ENCODE measurements at places on chromosomes 16 and 17.

DNA sequence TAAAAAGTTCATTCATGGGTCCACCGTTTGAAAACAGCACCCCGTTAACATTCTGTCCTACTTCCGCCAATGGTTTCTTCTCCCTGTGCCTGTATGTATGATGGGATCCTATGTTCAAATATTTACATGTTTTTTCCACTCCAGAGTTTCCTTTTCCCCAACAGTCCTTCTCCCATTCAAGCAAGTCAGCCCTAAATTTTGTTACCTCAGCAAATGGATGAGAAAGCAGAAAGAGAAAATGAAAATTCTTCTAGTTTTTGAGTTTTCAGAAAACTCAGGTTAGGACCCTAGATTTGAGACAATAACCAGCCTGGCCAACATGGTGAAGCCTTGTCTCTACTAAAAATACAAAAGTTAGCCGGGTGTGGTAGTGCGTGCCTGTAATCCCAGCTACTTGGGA, 3.5 kb upstream of the ERN2 start:
- DNase-seq, result no peak

GRCh38 chr16:66949472-66949871, 11.6 kb upstream of the CES3 start:
- DNase-seq, result no peak

DNA sequence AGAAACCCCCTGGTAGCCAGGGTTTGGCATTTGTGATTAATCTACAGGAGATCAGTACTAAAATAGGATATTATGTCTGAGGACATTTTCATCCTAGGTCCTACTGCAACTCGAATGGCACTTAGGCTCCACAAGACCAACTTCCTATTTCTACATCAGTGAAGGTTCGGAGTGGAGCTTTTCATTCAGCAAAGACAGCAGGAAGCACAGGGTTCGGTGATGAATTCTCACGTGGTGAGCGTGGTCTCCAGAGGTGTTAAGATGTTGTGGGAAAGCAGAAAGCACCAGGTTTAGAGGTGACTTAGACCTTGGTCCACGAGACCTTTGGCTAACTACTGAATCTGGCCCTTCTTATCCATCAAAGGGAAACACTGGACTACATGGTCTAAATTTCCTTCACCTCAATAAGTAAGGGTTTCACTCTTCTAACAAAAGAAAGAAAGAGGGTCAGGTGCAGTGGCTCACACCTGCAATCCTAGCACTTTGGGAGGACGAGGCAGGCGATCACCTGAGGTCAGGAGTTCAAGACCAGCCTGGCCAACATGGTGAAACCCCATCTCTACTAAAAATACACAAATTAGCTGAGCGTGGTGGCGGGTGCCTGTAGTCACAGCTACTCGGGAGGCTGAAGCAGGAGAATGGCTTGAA, 13.9 kb upstream of the HELZ start:
- DNase-seq, result no peak

GRCh38 chr16:1094124-1094479, 1.9 kb downstream of the C1QTNF8 start:
- no peak for DNase-seq

- DNase-seq, result no peak
Observed at GRCh38 chr17:9105068-9105868, 84.0 kb downstream of the NTN1 start.

DNA sequence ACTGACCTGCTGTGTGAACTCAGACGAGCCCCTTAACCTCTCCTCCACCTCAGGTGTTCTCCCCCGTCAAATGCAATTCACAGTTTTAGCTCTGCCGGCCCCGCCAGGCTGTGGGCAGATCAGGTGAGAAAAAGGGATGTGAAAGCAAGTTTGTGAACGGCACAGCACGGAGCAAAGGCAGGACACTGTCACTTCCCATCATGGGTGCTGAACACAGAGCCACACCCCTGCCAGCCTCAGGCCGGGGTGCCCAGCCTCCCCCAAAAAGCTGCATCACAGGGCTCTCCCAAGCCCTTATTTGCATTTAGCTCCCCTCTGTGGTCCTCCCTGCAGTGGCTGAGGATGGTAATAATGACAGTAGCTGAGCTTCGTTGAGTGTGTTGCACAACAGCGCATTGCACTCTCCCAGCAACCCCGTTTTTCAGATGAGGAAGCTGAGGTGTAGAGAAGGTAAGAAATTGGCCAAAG, 88.8 kb upstream of the TNRC6C start:
- no peak for DNase-seq

- DNase-seq, result no peak
Observed at GRCh38 chr17:44348234-44348987, 3.3 kb downstream of the GRN start.

DNA sequence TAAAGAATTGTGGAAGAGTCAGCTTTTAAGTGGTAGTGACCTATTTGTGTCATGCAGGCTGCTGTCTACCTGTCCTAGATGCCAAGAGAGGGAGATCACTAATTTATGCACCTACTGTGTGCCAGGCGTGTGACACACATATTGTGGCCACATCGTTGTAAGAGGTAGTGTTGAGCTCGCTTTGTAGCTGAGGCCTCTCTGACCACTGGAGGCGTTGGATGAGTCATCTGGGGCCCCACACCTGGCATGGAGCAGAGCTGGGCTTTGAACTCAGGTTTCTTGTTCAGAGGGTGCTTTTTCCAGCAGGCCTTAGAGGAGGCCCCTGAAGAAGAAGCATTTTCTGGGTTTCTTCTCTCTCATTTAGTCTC, 52.3 kb upstream of the LGALS9 start:
- DNase-seq, result no peak

GRCh38 chr17:76009447-76009846, 8.8 kb downstream of the CDK3 start:
- no peak for DNase-seq

DNA sequence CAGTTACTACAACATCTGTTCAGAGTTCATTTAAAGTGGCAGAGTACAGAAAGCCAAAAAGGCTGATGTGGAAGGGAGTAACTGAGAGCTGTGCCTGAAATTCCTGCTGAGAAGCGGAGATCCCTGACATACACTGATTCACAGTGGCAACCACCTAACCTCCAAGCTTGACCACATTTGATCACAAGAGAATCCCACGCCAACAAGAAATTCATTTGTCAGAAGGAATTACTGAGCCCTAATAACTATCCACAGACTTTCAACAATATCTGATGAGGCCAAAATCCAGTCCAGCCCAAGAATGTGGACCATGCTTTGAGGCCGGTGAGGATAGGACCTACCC, 168.5 kb upstream of the RPH3AL start:
- no peak for DNase-seq

- DNase-seq, result no peak
Observed at GRCh38 chr17:14302091-14302430, 1.2 kb downstream of the HS3ST3B1 start.

GRCh38 chr17:33073416-33073815, 81.8 kb downstream of the SPACA3 start:
- DNase-seq, result no peak

GRCh38 chr17:29051194-29051593, 8.3 kb downstream of the PIPOX start:
- DNase-seq, result no peak

DNA sequence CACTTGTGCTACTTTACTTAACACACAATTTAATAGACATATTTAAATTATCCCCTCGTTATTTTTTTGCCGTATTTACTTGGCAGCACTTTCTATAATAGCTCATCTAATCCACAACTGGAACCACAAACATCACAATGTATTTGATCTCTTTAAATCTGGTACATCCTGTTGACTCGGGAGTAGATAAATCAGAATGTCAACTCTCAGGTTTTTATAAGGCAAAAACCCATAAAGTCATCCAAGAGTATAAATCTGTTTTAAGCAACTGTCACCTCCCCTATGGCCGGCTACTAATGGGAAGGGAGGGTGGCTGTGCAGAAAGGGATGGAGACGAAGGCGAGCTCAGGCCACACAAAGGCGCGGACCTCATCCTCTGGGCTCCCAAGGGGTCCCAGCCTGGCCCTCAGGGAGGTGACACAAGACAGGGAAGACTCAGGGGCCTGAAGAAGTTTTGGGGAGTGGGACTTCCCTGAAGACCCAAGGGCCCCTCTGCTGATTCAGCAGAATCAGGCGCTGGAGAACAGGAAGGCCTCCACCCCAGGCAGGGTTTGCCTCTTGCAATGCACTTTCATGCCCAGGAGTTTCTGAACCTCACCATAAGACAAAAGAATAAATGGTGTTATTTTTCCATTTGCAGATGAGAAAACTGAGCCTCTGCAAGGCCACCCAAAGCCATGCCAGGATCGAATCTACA, 122.5 kb downstream of the ZNF423 start:
- DNase-seq, result no peak

DNA sequence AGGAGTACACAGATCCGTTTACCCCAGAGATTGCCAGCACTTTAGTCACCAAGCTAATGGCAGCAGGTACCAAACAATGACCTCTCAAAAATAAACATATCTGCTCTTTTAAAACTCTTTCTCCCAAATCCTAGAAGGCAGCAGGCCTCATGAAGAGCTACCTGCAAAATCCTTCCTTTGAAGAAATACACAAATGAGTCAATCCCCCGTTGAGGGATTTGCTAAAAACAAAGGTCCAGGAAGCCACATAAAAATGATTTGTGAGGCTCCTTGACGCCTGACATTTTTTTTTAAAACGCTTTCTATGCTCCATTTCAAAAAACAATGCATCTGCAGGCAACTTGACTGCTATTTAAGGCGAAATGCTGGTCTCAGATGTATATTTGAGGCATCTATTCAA, 58.2 kb downstream of the NACA2 start:
- DNase-seq, result peak; percentile 52

- no peak for DNase-seq
Observed at GRCh38 chr17:61468263-61468907, 16.2 kb downstream of the TBX4 start.

DNA sequence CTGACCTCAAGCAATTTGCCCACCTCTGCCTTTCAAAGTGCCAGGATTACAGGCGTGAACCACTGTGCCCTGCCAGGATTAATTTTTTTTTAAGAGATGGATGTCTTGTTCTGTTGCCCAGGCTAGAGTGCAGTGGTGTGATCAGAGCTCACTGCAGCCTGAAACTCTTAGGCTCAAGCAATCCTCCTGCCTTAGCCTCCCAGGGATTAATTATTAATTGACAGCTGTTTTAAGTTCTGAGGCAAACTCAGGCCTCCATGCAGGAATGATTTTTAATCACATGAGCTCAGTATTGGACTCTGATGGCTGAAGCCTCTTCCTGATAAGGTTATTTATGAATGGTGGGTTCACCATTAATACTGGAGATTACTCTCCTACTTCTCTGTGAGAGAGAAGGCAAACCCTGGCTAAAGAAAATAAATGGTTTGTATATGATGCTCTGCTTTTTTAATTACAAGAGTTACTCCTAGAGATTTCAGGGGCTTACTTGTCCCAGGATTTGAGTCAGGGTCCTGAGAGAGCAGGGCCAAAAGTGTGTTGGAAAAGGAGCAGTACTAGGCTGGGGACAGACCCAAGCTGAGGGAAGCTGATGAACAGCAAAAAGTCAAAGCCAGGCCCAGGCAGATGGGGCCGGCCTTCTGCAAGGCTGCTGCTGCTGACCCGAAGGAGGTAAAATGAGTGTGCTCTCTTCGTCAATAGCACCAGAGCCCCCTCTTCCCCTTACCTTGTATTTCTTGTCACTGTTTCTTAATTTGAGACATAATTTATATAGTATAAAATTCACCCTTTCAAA, 56.9 kb upstream of the HAS3 start:
- DNase-seq, result no peak

DNA sequence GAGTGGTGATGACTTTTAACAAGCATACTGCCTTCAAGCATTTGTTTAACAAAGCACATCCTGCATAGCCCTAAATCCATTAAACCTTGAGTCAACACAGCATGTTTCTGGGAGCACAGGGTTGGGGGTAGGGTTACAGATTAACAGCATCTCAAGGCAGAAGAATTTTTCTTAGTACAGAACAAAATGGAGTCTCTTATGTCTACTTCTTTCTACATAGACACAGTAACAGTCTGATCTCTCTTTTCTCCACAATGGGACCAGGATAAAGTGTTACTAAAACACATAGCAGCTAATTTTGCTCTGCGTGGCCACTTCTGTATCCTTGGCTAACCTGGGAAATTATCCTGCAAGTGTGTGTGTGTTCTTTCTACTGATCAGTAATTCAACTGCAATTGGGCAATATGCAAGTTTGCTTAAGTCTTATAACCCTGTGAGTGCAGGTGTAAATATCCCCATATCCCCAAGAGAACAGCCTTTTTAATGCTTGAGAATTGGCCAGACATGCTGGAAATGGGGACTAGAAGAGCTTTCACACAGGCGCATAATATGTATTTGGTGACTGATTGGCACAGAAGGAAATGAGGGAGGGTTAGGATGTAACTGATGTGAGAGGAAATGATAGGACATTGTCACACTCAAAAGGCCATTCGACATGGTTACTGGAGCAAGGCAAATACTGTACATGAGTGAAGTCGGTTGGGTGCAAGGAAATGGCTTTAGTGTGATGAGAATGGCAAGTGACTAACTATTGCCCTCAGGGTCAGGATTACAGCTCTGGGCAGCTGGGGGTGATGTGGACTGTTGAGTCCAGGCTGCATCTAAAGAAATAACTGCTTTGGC, 10.8 kb upstream of the ANKS4B start:
- DNase-seq, result no peak

- DNase-seq, result no peak
Observed at GRCh38 chr16:48035142-48035541, 120.7 kb downstream of the ABCC12 start.

DNA sequence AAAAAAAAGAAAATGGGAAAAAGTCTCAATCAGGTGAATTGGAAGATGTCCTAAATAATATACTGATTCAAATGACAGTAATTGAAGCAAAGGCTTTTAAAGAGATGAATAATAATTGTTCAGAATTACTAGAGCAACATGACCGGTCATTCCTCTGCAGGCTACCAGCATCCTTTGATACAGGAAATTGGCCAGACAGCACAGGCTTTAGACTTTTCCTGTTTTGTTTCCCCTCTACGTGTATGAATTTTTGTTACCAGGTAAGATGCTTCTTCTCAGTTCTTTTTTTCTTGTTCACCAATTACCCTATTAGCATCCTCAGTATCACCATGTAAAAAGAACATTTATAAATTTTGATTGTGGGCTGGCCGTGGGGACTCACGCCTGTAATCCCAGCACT, 77.5 kb downstream of the RPGRIP1L start:
- DNase-seq, result no peak

- DNase-seq, result no peak
Observed at GRCh38 chr16:64749346-64749745, 372.5 kb downstream of the CDH11 start.

- DNase-seq, result no peak
Observed at GRCh38 chr17:752620-753219, 656 bp upstream of the GEMIN4 start.

GRCh38 chr17:3035256-3035967, 28.0 kb downstream of the OR1D5 start:
- no peak for DNase-seq
